HT1080 (cell line): ENCODE measurements at places on chromosomes 11 and 22.

DNA sequence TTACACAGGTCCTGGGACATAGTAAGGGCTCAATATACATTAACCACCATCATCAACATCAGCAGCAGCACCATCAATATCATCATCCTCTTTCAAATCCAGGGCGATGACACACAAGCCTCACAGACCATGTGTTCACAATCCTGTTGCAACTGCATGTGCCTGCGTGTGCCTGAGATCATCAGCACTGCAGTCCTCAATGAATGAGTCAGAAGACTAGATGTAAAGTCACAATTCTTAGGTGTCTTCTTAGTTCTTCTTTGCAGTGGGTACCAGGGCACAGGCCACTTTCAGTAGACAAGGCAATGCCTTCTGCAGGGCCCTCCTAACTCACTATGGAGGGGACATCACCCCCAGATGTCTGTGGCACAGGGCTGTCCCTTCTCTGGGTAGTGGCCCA, 111.1 kb downstream of the MYO18B start:
- peak; percentile 75 for DNase-seq

DNA sequence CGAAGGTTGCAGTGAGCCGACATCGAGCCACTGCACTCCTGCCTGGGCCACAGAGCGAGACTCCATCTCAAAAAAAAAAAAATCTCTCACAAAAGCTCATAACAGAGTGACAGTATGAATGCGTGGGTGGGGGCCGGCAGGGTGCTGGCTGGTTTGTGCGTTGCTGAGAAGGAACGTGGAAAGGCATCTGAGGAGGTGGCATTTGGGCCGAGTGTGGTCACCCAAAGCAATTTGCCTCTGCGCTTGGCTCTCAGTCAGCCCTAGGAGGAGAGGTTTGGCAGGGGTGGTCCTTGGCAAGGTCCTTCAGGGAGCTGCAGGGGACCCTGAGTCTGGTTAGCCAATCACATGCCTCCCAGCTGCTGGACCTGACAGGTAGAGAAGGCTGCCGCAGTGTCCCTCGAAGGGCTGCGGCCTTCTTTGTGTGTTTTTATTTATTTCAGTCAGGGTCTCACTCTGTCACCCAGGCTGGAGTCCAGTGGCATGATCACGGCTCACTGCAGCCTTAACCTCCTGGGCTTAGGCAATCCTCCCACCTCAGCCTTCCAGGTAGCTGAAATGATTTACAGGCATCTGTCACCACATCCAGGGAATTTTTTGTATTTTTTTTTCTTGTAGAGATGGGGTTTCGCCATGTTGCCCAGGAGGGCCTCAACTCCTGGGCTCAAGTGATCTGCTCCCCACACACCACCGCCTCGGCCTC, 23.5 kb upstream of the OSBPL5 start:
- DNase-seq = no peak

- DNase-seq = no peak
Measured at GRCh38 chr11:65653229-65654225, 9.2 kb downstream of the RELA start.

- no peak for DNase-seq
Measured at GRCh38 chr22:28943501-28943879, 60.1 kb downstream of the ZNRF3 start.

DNA sequence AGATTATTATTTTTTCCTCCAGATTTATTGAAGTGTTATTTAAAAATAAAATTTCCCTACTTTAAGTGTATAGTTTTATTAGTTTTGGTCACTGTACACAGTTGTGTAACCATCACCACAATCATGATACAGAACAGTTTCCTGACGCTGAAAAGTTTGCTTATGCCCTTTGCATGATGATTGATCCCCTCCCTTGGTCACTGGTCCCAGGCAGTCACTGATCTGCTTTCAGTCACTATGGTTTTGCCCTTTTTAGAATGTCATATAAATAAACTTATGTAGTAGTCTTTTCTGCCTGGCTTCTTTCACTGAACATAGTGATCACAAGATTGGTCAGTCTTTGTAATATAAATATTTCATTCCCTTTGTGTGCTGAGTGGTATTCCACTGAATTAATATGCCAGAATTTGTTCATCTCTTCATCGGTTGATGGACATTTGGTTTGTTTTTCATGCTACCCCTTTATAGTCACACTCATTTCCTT, 140.6 kb downstream of the SWAP70 start:
- no peak for DNase-seq
